Stimulated activated CD4-positive, alpha-beta T cell treated with anti-CD3 and anti-CD28 coated beads, Interleukin-12 subunit alpha, Interleukin-12 subunit beta, amount 100 ng/mL, for 4 hours (primary cell): ENCODE measurements at places on chromosomes 12 and 14.

- DNase-seq: no peak
These were observed 6.3 kb downstream of the CAND1 start for GRCh38 chr12:67275380-67275913.

- no peak for DNase-seq
These were observed 113.8 kb downstream of the PIK3C2G start for GRCh38 chr12:18375131-18375530.

DNA sequence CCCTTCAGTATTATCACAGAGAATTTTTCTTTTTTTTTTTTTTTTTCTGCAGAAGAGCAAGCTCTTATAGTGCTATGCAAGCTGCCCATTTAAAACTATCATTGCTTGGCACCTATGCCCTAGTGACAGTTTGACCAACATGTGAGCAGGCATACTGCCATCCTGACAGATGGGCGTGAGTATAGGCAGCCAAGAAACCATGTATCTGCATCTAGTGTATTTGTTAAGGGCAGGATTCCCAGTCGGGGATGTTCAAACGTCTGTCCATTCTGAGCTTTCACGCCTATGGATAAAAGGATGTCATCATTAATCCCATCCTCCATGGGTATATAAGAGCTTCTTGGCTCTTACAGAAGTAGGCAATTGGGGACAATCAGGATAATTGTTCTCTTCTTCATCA, 8.8 kb downstream of the VRK1 start:
- DNase-seq: no peak

DNA sequence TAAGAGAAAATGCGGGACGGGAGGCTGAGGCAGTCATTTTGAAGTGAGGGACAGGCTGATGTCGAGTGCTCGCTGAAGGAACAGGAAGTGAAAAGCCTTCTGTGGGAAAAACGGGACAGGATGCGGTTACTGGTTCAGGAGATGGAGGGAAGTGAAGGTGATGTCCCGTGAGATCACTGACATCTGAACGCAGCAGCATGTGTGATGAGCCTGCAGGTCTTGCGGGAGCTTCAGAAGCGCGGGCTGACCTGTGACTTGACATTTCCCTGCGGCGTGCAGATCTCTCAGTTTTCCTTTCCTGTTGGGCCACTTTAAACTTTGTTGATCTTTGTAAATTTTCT, 77.8 kb downstream of the DDX51 start:
- no peak for DNase-seq

- no peak for DNase-seq
These were observed 25.0 kb upstream of the HSPB8 start for GRCh38 chr12:119153477-119154434.

- no peak for DNase-seq
These were observed 499.0 kb downstream of the GALC start for GRCh38 chr14:87494010-87494409.

GRCh38 chr12:16939871-16940306, 333.9 kb upstream of the LMO3 start:
- no peak for DNase-seq

- DNase-seq: no peak
These were observed 16.2 kb downstream of the ZNF664 start for GRCh38 chr12:123989168-123989567.

GRCh38 chr12:39692258-39692853, 72.8 kb upstream of the ABCD2 start:
- DNase-seq: no peak

DNA sequence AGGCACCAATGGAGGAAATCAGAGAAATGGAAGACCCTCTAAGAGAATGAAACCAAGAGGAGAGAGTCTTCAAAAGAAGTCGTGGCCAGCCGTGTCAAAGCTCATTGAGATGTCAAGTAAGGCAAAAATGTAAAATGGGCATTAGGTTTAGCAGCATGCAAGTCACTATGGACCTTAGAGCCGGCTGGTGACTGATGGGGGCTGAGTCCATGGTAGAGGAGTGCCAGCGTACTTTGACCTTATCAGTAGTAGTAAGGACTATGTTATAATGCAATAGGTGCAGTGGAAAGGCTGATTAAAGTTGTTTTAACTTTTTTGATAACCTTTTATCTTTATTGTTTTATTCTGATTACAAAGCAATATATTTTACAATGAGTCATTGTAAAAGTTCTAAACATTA, 66.5 kb downstream of the ANO6 start:
- DNase-seq: no peak

DNA sequence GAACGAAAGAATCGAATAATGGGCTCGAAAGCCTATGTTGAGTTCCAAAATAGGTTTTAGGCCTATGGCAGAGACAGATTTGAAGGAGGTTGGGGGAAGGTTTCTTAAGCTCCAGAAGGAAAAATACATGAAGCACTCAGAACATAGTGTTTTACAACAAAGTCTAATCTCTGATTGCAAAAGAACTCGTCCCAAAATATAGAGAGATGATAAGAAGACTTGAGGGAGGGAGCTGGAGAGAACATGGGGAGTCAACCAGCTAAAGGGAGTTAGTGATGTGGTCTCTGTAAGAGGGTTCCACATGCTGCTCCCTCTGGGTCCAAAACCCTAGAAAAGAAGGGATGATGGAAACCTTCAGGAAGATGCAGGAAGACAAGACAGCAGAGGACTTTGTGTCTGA, 54.8 kb upstream of the DAAM1 start:
- DNase-seq: no peak

DNA sequence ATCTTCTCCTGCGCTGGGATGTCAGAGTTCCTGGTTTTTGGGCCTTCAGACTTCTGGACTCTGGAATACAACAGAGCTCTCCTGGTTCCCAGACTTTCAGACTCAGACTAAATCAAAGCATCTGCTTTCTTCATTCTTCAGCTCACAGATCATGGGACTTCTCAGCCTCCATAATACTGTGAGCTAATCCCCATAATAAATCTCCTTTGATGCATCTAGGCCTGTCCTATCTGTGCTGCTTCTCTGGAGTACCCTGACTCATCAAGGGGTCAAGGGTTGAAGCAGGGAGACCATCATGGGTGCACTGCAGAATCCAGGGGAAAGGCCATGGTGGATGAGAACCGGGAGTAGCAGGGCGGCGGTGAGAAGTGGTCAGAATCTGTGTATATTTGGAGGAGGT, 1094.1 kb upstream of the TMEM132C start:
- no peak for DNase-seq

GRCh38 chr12:89470741-89471509, 53.7 kb downstream of the GALNT4 start:
- no peak for DNase-seq

GRCh38 chr12:68628698-68629097, 18.0 kb downstream of the RAP1B start:
- no peak for DNase-seq

GRCh38 chr12:113500782-113501311, 29.2 kb upstream of the LHX5 start:
- no peak for DNase-seq

DNA sequence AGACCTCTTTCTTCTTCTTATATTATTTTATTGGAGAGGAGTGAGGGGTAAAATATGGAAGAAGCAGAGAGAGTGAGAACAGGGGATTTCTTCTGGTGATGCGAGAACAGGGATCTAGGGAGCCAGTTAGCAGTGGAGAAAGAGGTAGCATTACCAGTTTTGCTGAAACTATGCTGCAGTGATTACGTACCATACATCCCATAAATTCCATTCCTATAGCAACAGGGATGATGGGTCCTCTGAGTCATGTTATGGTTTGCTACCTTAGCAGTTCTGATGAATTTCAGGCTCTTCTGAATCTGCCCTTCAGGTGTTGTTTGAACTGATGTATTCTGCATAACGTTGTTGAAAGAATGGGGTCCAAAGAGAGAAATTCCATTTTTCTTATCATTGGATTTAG, 625.4 kb upstream of the LRFN5 start:
- DNase-seq: no peak

- DNase-seq: no peak
These were observed 247.6 kb downstream of the RPAP3 start for GRCh38 chr12:47458279-47458678.

DNA sequence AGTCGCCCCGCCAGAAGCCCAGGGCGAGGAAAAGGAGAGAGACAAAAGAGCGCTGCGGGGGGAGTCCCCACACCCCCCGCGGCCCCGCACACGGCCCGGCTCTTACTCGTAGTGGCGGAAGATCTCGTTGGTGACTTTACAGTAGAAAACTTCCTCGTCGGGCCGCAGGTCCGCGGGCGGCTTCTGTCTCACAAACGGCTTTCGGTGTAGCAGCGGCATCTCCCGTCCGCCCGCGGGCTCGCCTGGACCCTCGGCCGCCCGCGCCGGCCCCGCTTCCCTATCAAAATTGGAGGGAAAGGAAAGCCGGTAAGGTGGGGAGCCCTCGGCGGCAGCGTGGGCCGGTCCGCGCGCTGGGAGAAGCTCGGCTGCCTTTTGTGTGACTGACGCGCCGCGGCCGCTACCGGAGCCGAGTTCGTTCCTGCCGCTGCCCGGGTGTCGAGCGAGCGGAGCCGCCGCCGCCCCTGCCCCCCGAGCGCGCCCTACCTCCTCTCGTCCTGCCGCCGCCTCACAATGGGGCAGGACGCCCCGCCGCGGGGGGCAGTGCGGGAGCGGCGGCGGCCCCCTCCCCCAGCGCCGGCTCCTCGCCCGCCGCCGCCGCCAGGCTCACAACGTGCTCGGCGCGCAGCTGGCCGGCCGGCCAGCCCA, 652 bp downstream of the BAZ1A start:
- DNase-seq: peak; percentile 45

DNA sequence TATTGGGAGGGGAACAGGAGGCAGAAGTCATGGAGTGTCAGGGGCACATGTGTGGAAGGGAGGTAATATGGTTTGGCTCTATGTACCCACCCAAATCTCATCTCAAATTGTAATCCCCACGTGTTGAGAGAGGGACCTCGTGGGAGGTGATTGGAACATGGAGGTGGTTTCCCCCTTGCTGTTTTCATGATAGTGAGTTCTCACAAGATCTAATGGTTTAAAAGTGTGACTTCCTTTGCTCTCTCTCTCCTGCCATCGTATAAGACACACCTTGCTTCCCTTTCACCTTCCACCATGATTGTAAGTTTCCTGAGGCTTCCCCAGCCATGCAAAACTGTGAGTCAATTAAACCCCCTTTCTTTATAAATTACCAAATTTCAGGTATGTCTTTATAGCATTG, 41.6 kb upstream of the CDK17 start:
- no peak for DNase-seq

DNA sequence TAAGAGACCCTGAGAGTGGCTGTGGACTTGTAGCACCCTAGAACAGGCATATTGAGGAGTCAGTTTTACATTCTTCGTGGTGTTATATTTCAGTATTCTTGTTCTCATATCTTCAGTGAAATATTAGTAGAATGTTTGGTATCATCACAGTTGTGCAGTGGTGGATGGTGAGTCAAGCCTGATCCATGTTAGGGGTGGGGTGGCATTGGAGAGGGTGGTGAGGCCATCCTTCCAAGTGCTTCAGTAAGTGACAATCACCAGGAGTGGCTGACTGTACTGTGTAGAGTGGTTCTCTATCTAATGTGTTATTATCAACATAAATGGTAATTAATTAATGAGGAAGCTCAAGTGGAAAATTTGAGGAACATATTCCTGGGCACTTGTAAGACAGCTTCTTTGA, 197.7 kb upstream of the SLC16A7 start:
- no peak for DNase-seq

DNA sequence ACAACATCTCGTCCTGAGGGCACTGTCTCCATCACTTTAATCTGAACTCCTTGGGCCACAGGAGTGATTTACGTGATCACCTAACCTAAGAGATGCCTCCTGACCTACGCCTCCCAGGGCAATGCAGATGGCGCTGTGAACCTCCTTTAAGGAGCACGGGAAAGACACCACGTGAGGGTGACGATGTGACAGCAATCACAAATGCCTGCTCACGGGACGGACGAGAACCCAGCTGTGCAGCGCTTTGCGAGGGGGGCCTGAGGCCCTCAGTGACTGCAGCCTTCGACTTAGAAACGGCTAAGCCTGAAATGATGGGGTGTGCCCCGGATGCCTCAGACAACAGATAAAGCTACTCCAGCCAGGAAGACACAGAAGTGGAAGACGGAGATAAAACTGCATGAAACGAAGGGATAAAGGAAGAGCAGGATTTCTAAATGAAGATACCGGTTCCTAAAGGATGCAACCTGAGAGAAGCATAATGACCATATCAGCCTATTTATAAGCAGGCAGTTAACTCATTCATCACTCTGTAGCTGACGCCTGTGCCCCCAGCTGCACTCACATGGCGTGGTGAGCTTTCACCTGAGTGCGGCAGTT, 13.9 kb upstream of the GOLGA3 start:
- no peak for DNase-seq

DNA sequence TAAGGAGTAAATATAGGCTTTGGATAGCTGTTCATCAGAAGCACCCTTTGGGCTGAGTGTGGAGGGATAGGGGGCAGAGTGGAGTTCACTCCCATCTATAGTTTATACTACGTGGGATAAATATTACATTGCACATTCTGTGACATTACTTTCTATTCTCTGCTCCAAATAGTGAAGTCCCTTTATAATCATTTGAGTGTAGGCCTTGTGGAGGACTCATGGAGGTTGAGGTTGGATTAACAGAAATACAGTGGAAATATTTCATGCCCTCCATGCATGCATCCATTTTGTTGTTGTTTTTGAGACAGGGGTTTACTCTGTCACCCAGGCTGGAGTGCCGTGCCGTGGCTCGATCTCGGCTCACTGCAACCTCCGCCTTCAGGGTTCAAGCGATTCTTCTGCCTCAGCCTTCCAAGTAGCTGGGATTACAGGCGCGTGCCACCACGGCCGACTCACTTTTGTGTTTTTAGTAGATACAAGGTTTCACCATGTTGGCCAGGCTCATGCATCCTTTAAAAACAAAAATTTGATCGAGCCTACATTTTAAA, 1.4 kb downstream of the CHPT1 start:
- DNase-seq: no peak

- no peak for DNase-seq
These were observed 153.4 kb downstream of the DPF3 start for GRCh38 chr14:72740504-72740961.

DNA sequence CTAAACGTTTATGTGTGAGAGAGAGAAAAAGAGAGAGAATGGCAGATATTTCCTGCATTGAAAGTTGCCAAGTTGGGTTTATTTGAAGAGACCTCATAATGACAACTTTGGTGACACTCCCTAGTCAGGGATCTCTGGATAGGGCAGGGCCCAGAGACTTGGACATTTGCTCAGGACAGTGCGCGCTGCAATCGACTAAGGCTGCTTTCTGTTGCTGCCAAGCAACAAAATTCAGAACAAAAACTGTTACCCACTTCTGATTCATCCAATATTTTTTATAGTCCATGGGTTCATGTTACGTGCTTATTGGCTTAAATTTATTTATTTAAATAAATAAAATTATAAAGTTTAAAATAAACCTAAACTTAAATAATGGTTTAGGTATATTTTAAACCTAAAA, 34.2 kb downstream of the PTGER2 start:
- no peak for DNase-seq

DNA sequence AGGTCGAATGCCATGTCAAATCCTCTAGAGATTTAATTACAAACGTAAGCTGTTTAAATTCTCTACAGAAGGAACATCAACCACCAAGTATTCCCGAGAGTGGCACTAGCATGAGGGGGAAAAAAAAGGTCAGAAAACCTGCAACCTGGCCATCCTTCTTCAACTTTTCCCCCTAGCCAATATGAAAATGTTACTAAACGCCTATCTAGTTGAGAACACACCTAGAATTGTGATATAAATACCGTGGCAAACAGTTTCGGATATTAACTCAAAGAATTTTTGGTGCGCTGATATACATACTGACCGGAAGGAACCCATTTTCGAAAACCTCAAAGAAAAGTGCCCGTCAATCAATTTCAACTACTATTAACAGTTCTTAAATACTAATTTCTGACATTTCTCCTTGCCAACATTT, 1.8 kb downstream of the HNRNPC start:
- DNase-seq: no peak
